ENCODE measurements at places on chromosomes 2 and 18.
A peak's percentile ranks its signal among the peaks of the same experiment; 100 is the strongest.

DNA sequence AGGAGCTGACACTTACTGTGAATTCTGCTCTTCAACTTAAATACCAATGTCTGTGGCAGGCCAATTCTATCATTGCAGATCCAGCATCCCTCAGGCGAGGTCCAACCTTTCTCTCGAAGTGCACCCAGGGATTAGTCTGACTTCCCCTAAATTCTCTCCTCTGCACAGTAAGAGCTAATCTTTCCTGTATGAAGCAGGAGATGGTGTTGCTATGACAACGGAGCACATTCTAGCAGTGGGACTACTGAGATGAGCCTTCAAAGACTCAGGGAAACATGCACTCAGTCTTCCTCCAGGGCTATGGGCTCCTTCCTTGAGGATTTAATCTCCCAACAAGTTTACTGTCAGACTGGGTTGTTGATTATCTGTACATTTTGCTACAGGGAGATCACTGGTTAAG is 176.3 kb downstream of the NOL4 start:
- no peak for DNase-seq

GRCh38 chr2:32910883-32911598 is 35.7 kb upstream of the LTBP1 start:
- DNase-seq: no peak

- no peak for DNase-seq
Observed at GRCh38 chr2:170924969-170925368, 4.1 kb upstream of the GORASP2 start.

DNA sequence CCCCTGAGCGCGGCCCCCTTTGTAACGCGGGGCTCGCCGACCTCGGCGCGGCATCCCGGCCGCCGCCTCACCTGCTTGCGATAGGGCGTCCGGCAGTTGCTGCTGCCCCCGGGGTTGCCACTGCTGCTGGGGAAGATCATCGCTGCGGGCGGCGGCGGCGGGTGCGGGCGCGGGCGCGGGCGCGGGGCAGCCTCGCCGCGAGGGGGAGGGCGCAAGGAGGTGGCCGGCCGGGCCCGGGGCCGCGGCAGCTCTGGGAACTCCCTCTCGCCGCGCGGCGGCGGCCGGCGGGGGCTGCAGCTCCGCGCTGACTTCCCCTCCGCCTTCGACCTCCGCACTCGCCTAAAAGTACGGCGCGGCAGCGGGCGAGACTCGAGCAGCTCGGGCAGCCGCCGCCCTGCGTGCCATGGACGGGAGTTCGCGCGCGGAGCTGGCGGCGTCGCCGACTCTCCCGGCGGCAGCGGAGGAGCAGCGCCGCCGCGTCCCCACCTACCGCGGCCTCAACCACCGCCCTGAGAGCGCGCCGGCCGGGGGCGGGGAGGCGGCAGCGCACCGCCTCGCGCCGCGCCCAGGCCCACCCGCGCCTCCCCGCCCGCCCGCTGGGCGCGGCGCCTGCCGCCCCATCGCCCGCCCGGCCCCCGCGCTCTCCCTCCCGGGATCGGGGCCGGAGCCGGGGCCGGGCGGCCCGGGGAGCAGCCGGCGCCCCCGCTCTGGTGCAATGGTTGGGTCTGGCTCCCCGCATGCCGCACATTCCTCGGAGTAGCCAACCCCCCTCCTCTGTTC is 86.0 kb downstream of the RBMS1 start:
- peak; percentile 73 for DNase-seq

- DNase-seq: peak; percentile 68
Observed at GRCh38 chr2:42089340-42089925, 41.6 kb downstream of the PKDCC start.

- DNase-seq: no peak
Observed at GRCh38 chr2:64291181-64291580, 147.0 kb upstream of the PELI1 start.

- no peak for DNase-seq
Observed at GRCh38 chr2:21282515-21282898, 158.7 kb downstream of the TDRD15 start.

GRCh38 chr2:178994264-178994663 is 55.7 kb downstream of the CCDC141 start:
- no peak for DNase-seq

GRCh38 chr2:10120877-10121574 is 1.5 kb upstream of the RRM2 start:
- no peak for DNase-seq

GRCh38 chr2:145190031-145190703 is 670.2 kb upstream of the ZEB2 start:
- no peak for DNase-seq

- no peak for DNase-seq
Observed at GRCh38 chr2:105417857-105418436, 19.1 kb upstream of the FHL2 start.

GRCh38 chr2:71566372-71566771 is 113.0 kb downstream of the DYSF start:
- DNase-seq: no peak

DNA sequence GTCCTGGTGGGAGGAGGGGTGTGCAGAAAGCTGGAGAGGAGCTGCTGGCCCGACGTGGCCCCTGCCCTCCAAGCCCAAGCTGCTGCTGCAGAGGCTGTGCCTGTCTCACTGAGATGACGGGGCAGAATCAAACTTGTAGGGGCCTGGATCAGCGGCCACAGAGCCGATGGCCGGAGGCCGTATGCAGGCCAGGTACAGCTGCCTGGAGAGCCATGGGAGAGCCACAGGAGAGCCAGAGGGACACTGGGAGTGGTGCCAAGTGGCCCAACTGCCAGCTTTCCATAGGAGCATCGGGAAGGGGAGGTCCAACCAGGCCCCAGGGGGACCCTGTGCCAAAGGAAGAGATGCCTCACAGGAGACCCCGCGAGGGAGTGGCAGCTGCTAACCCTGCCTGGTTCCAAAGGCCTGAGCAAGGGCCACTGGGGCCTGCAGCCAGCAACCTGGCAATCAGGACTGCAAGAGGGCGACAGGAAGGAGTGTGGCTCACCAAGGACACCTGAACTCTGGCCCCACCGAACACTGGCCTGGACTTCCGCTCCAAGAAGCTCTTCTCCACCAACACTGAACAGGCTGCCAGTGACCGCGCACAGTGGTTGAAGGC is 70.7 kb downstream of the HDAC4 start:
- no peak for DNase-seq

DNA sequence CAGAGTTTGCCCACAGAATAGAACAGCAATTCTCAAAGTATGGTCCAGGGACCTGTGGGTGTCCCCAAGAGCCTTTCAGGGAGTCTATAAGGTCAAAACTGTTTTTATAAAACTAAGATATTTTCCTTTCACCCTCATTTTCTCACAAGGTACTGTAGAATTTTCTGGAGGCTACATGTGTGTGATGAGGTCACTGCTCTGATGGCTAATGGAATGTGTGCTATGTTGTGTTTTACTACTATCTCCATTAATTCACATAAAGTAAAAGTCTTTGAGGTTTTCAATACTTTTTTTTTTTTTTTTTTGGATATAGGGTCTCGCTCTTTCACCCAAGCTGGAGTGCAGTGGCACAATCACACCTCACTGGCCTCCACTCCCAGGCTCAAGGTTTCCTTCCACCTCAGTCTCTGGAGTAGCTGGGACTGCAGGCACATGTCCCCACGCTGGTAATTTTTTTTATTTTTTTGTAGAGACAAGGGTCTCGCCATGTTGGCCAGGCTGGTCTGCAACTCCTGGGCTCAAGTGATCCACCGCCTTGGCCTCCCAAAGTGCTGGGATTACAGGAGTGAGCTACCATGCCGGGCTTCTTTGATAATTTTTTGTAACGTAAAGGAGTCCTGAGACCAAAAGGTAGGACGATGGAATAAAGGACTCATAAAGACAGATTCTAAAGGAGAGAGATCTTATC is 1.8 kb downstream of the TRABD2A start:
- DNase-seq: no peak

- no peak for DNase-seq
Observed at GRCh38 chr2:154259030-154259429, 387.3 kb downstream of the GALNT13 start.

DNA sequence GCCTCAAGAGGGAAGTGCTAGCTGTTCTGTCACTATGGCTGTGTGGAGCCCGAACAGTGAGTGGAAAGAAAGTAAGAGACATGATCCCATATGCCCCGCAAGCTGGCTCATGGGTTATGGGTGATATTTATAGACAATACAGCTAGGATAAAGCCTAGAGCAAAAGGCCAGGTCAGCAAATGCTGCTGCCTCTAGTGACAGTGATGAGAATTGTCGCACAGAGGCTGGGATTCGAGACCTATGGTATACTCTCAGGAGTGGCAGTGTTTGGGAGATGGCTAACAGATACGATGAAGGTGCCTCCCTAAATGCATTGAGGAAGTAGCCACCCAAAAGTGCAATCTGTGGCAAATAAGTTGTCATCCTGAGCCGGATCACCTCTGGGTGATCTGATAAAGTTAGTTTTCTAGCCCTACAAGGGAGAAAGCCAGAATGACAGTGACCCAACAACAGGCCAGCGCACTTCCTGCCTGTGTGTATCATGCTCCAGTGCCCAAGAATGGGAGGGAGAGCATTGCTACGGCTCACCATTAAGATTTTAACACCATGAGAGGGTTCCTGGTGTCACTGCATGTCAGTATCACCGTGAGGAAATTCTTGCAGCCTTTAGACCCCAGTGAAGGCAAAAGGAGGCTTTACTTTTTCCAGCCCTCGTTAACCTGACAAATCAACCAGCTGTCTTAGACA is 92.2 kb upstream of the TGFA start:
- DNase-seq: no peak

- no peak for DNase-seq
Observed at GRCh38 chr18:63105636-63106316, 213.8 kb downstream of the BCL2 start.

GRCh38 chr2:70990216-70990615 is 4.5 kb downstream of the TEX261 start:
- no peak for DNase-seq

GRCh38 chr2:29215073-29215472 is 99.9 kb downstream of the CLIP4 start:
- no peak for DNase-seq

DNA sequence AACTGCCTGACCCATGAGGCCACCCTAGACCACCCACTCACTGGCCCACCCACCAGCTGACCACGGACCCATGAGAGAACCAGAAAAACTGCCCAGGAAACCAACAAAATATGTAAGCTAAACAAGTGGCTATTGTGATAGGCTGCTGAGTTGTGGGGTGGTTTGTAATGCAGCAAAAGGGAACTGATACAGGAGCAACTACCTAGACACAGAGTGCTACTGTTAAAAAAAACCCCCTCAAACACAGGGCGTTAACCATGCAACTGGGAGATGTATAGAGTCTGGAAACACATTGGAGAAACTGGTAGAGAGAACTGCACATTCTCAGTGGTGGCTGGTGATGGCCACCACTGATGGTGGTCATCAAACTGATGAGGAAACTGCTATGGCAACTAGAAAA is 206.3 kb upstream of the GYPC start:
- DNase-seq: no peak

DNA sequence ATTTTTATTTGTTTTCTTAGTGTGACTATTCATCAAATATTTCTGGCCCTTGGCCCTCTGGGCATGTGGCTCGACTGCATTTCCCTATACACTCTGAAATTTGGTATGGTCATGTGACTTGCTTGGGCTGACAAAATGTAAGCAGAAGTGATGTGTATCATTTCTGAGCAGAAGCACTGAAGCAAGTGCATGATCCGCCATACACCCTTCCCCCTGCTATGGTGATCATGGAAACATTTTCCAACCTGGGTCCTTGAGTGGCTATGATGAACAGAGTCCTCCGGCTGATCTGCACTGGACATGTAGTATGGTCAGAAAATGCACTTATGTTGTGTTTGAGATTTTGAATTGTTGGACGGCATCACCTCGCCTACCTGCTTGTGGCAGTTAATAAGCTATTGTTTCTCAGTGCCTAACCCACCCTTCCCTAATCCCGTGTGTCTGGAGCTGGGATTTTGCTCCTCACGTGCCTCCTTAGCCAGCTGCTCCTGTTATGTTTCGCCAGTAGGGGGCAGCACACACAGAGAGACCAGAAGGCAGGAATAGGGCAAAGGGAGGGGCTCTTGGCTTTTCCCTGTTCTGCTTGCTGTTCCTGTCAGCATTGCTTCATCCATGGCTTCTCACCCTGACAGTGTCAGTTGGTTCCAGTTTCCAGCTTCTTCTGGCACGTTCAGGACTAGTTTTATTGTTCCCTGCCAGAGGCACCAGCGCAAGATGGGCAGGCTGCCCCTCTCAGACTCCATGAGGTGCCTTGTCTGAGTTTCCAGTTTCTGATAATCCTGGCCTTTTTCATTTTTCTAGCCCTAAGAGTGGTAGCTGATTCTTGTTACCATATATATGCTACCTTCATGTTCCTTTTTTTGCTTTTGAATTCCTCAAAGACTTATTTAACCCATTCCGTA is 207.4 kb downstream of the ARL6IP6 start:
- DNase-seq: no peak

GRCh38 chr2:210617732-210618330 is 61.4 kb downstream of the CPS1 start:
- DNase-seq: no peak

- no peak for DNase-seq
Observed at GRCh38 chr2:86671337-86671981, 47.8 kb upstream of the RNF103 start.

GRCh38 chr2:205680067-205680466 is 2.2 kb upstream of the NRP2 start:
- peak; percentile 14 for DNase-seq

DNA sequence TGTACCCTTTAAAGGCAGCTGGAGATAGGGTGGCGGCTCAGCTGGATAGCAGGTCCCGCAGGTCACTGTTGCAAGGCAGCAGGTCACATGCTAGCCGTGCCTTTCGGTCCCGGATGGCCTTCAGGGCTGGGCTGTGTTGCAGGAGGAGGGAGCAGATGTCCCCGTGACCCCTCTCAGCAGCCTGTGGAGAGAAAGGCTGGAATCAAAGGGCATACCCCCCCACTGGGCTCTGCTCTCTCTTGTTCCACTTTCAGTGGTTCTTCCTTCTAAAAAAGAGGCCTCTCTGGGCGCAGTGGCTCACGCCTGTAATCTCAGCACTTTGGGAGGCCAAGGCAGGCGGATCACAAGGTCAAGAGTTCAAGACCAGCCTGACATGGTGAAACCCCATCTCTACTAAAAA is 4.4 kb upstream of the ANKRD23 start:
- no peak for DNase-seq

- no peak for DNase-seq
Observed at GRCh38 chr18:32156855-32157254, 33.0 kb upstream of the MEP1B start.

DNA sequence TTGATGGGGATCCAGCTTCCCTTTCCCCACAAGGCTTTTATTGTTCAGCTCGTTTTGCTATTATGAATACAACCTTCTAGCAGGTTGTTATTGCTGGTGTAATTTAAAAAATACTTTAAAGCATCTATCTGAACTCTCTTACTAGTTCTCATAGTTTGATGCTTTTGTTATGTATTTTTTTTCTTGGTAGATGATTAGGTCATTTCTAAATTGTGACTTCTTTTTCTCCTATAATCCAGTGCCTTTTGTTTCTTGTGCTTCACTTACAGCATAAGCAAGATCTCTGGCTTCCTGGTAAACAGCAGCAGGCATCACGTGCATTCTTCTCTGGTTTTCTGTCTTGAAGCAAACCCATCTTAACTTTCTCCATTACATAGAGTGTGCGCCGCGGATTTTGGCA is 96.1 kb downstream of the FAM168B start:
- DNase-seq: no peak
